Substantia nigra (tissue), 51 donors: ENCODE measurements at places on chromosomes 11 and 22.

DNA sequence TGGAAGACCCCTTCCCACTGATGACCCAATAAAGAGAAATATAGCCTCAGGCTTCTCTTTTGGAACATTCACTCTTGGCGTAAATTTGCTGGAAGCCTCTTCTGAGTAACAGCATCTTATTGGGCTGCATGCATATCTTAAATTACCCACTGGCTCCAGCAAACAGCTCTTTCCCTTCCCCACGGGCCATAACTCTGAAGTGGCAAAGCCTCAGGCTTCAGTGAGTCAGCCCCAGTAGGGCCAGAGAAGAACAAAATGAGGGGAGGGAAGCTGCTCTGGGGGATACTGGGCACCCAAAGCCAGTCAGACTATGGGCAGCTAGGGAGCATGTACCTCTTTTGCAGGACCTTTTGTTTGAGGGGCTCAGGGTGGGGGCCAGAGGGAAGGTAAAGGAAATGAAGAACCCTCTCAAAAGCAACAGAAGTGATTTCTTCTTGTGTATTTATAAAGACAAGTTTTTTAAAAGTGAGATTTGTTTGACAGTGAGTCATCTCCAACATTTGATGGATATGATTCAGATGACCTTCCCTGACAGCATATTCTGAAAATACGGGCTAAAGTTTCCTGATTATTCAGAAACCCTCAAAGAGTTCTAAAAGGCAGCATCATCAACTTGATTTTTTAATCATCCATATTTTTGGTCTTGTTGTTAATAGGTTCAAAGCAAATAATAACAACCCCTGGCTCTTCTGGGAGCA lies 203.4 kb downstream of the KIF18A start:
- DNase-seq = no peak

DNA sequence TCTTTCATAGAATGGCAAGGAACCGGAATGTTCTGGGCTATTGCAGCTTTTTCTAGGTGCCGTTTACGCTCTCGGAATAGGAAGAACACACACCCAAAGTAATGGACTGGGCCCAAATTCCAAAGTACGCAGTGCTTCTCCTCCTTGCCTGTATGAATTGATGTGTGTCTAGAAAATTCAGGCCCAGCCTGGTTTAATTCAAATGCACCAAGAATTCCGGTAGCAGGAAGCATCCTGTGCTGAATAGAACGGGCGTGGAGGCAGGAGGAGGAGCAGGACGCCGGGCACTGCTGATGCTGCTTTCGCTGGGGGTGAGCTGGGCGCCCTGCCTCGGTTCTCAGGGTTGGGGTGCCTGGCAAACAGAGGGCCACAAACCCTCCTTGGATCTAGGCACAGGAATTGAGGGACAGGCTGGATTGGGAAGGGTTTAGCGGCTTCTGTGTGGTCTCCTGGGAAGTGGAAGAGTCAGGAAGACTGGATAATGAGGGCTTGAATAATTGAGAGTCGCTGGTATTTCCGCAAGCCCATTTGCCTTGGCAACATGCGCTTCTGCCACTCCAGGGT lies 2.0 kb downstream of the PARVB start:
- DNase-seq = no peak

- DNase-seq = no peak
Observed at GRCh38 chr11:35116245-35116644, 22.7 kb upstream of the CD44 start.

- no peak for DNase-seq
Observed at GRCh38 chr11:17805873-17806272, 71.3 kb downstream of the KCNC1 start.

DNA sequence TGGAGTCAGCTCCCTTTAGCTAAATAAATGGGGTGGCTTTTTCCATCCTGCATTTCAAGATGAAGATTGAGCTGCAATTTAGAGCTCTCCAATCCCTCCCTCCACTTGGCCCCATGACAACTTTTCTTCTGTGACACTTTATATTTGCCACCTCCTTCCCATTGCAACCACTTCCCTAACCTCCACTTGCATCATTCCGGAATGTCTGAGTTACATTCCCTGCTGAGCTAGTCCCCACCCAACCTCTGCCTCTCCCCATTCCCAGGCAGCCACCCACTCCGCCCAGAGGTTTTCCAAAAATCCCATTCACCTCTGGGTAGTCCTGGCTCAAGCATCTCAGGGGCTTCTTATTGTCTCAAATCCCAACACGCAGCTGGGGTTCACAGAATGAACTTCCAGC lies 24.7 kb downstream of the PC start:
- no peak for DNase-seq

GRCh38 chr11:56045538-56045937 lies 18.1 kb downstream of the OR5AS1 start:
- no peak for DNase-seq

DNA sequence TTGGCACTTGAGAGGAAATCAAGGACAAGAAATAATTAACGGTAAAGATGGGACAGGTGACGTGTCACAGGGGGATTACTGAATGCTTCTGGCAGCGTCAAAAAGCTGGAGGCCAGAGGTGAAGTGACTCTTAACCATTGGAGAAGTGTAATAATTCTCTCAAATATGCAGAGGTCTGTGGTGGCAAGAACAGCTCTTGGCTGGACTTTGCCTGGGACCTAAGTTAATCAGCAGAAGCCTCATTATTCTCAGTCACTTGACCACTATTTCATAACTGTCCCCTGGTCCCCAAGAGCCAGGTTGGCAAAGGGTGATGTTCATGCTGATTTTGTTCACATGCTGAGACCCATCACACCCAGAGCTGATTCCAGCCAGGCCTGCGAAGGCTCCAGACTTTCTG lies 72.9 kb downstream of the TIMP3 start:
- DNase-seq = no peak

- DNase-seq = no peak
Observed at GRCh38 chr22:50678651-50679521, 6.3 kb downstream of the SHANK3 start.

DNA sequence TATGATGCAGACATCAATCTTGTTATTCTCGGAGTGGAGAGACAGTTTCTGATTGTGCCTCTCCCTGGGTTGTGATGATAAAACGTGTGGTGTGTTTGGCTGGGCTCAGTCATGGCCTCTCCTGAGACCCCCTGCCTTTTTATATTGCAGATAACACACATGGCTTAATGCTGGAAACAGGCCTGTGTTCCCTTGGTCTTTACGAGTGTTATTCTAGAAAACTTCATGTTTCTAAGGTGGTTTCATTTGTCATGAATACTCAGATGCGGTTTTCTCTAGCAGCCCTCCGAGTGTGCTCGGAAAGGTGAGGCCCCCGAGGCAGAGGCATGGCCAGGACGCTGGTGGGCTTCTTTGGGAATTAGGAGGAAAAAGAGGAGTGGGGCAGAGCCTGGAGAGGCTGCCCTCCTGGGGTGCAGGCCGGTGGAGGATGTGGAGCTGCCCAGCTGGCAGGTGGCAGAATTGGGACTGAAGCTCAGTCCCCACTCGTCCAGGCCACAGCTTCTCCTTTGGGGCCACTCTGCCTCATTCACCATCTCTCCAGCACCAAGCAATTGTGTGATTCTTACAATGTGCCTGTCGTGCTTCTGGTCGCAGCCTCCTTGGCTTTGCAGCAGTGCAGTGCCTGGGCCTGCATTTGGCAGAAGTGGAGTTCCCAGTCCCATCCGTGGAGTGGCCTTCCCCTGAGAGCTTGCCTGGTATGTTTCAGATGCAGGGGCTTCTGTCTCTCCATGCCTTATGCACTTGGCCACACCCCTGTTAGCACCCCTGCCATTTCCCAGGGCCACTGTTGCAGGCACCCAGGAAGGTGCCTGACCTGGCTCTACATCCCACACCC lies 309.6 kb downstream of the TBC1D22A start:
- no peak for DNase-seq

DNA sequence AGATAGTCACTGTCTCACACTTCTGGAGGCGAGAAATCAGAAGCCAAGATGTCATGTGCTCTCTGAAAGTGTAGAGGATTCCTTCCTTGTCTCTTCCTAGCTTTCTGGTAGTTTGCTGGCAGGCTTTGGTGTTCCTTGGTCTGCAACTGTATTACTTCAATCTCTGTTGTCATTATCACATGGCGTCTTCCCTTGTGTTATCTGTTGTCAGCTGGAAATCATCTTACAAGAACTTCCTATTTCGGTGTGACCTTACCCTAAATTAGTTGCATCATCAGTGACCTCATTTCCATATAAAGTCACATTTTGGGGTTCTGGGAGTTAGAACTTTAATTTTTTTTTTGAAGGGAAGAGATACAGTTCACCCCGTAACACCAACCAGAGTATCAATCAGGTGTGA lies 3.3 kb upstream of the LIN7C start:
- DNase-seq = no peak

DNA sequence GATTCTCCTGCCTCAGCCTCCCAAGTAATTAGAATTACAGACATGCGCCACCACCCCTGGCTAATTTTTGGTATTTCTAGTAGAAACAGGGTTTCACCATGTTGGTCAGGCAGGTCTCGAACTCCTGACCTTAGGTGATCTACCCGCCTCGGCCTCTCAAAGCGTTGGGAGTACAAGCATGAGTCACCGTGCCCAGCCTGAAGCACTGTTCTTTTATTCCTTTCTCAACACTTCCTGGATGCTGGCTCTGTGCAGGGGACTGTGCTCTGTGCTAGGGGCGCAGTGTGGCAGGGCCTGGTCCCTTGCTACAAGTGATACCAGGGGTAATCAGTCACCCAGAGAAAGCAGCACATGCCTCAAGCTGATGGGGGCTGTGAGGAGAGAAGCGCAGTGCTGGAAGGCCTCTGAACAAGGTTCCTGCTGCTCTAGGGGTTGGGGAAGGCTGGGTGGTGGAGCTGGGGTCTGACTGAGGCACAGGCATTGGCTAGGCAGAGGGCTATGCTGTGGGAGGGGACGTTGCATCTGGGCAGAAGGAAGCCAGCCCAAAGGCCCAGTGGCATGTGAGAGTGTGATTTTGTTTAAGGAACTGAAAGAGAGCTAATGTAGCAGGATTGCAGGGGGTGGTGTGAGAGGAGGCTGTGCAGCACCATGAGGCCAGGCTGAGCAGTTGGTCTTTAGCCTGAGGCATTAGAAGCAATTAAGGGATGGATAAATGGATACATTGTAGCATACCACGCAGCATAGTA lies 42.5 kb downstream of the CABIN1 start:
- no peak for DNase-seq

- no peak for DNase-seq
Observed at GRCh38 chr22:45238957-45239680, 1.6 kb downstream of the KIAA0930 start.
